NCI-H187 (cell line): ENCODE measurements at places on chromosomes 1 and 21.

- no peak for DNase-seq
These were observed 48.7 kb downstream of the RAP1GAP start for GRCh38 chr1:21620496-21620895.

GRCh38 chr1:113663165-113663951 is 95.9 kb downstream of the PHTF1 start:
- DNase-seq: no peak

GRCh38 chr1:103900005-103900404 is 150.3 kb downstream of the AMY1C start:
- no peak for DNase-seq

DNA sequence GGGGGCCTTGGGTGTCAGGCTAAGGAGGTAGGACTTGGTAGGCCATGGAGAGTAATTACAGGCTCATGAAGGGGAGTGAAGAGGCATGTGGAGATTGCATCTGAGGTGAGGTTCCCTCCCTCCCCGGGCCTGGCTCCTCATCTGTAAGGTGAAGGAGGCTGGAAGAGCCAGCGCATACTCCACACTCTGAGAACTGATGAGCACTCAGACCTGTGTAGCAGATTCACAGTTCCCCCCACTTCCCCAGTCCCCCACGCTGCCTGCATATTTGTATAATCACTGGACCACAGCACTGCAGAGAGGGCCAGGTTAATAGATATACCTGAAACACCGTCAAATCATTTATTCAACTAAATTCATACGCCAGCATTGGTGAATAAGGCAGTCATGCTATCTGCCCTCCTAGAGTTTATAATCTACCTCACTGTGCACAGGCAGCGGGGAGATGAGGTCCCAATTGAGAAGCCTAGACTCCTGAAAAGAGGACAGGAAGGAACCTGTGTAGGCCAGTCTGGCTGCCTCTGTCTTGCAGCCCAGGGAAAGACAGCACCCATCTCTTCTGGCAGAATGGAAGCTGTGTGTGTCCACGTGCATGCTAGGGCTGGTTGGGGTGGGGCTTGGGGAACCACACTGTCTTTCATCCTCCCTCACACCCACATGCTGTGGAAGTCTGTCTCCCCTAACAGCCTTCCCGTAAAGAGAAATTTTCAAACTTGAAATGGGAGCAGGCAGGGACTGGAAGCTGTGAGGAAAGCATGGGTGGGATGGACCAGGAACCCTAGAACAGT is 110.6 kb upstream of the ATP1A1 start:
- no peak for DNase-seq

DNA sequence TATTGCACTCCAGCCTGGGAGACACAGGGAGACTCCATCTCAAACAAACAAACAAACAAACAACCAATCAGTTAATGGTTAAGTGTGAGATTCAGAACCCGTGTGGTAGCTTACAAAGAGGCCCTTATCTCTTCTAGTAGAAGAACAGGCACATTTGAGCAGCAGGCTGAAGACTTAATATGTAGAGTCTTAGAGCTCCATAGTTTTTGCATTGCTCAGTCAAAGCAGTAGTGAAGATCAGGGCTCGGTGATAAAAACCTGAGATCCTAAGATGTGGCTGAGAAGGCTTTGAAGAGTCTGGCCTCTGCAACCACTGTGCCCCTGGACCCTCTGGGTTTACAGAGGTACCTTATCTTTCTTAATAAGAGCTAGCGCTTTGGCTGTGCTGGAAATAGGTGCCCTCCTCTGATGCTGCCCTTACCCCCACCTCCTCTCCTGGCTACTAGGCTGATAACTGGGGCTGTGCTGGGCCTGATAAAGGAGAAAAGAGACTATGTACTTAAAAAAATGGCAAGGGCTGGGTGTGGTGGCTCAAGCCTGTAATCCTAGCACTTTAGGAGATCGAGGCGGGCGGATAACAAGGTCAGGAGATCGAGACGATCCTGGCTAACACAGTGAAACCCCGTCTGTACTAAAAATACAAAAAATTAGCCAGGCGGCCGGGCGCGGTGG is 10.5 kb upstream of the UCK2 start:
- DNase-seq: no peak

DNA sequence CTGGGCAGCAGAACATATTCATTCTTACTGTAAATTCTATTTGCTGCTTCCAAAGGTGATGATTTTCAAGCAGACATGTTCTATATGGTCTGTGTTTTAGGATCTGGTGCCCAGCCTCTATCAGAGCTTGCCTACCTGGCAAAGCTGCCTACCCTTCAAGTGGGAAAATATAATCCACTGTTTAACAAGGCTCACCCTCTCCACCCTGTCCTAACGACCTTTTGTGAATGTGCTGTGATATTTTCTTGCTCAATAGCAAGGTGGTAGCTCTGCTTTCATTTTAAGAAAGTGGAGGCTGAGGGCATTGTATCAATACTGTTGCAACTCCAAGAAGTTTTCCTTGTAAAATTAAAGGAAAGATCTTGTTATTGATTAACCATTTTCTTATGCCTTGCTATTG is 26.0 kb upstream of the AGO1 start:
- no peak for DNase-seq

DNA sequence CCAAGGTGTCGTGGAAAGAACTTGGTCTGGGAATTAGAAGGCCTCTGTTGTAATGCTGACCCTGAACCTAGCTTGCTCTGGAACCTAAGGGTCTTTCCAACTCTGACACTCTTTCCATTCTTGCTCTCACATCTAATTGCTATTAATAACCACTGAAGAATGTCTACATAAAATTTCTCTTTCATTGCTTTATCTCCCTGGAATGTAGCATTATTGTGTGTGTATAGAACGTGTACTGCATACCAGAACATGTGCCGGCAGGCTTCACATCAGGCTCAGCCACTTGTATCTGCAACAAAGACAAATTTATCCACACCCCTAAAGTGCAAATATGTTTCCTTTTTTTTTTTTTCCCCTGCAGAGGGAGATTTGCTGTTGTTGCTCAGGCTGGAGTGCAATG is 13.9 kb upstream of the LAX1 start:
- DNase-seq: no peak

DNA sequence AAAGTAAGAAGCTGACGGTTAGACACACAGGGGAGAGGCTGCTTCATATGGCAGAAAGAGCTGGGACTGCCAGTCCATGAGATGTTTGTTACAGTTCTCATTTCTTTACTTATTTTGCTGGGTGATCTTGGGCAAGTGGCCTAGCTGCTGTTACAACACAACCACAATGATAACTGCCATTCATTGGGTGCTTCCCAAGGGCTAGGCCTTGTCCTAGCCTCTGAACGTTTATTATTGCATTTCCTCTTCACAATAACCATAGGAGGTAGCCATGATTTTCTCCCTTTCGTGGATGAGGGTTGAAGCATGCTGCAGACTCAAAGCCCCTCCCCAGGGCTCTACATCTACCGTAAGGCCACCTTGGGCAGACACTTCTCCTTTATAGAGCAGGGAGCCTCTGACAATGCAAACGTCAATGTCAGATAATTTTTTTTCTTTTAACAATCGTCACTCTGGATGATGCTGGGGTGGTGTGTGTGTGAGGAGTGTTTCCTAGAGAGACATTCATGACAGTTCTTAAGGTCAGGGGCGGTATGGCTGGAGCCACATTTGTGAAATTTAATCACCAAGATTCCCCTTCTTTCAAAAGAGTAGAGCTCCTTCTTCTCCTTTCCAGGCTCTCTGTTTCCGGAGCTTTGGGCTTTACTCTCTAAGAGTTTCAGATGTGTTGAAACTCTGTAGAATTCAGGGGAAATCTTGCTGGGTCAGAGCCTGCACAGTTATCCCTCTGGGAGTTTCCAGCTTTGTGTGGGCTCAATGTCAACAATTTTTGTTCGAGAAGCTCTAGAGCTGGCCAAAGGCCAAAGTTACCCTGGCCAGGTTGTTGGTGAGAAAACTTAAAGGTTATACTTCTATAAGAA is 138.5 kb upstream of the SGIP1 start:
- DNase-seq: no peak

GRCh38 chr1:16387201-16388188 is 20.5 kb downstream of the SZRD1 start:
- DNase-seq: no peak

DNA sequence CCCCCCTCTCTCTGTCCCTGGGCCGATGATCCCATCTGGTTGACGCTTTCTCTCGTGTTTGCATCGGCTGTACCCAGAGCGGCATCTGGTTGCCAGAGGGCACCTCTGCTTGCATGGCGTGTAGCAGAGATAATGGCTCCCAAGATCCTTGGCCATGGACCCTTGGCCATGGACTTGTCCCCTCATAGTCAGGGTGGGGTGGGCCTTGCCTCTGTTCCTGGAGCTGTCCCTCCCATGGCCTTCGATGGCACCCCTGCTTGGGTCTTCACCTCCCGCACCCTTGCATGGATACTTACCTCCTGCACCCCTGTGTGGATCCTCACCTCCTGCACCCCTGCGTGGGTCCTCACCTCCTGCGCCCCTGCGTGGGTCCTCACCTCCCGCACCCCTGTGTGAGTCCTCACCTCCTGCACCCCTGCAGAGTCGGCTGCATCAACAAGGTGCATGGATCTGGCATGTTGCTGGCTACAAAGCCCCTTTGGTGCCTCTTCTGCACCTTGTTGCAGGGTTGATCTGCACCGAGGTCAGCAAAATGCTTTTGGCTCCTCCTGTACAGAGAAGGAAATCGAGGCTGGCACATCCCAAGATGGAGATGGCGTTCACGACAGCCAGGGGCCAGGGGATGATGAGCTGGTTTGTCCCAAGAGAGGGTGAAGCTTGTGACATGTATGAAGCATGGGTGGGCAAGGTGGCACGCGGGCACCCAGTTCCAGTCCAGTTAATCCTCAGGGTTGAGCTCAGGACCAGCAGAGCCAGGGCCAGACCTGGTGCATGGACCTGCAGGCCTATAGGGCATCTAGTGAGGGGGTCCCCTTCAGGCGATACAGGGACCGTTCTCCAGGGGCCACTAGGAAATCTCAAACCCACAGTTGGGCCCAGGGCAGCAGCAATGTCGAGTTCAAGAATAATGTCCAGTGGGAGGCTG is 46.1 kb upstream of the C1orf174 start:
- no peak for DNase-seq

- DNase-seq: no peak
These were observed 8.4 kb downstream of the MX2 start for GRCh38 chr21:41369920-41370839.

GRCh38 chr21:44508711-44509445 is 31.1 kb downstream of the KRTAP10-1 start:
- no peak for DNase-seq

GRCh38 chr1:172352435-172352834 is 68.0 kb upstream of the C1orf105 start:
- DNase-seq: no peak

- no peak for DNase-seq
These were observed 4.9 kb upstream of the SLC44A5 start for GRCh38 chr1:75615613-75616435.

DNA sequence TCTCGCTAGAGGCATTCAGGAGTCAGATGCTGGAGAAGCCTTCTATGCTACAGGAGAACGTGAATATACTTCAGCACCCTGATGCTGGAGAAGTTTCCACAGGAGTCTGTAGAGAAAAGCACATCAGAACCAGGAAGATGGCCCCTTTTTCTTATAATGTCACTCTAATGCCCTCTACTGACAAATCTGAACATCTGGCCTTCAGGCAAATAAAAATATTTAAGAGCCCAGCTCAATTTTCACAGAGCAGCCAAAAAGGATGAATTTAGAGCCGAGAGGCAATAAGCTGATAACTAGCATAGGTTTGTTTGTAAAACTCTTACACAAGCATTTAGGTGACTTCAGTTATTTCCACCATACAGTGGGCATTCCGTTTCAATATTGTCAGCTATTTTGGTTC is 3.8 kb upstream of the RRP15 start:
- DNase-seq: no peak

DNA sequence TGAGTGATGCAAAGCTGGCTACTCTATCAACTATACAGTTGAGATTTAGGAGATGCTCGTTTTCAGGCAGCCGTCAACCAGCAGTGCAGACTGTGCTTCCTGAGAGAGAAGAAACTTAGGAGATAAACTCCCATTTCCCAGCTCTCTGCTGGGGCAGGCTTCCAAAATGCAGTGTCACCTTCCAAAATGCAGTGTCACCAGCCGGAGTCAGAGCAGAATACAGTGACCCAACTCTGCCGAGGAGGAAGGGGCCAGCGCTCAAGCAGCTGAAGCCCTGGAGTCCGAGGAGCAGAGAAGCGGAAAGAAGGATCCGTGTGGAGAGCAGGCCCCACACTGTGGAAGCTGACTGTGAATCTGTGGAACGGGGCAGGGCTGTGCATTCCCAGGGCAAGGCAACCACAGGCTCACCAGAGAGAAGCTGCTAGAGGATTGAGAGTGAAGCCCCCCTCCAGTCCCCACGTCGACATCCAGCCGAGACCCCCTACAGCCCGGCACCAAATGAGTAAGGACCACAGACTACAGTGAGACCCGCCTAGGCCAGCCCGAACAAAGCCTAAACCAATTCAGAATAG is 703 bp upstream of the KRTAP12-1 start:
- DNase-seq: no peak

DNA sequence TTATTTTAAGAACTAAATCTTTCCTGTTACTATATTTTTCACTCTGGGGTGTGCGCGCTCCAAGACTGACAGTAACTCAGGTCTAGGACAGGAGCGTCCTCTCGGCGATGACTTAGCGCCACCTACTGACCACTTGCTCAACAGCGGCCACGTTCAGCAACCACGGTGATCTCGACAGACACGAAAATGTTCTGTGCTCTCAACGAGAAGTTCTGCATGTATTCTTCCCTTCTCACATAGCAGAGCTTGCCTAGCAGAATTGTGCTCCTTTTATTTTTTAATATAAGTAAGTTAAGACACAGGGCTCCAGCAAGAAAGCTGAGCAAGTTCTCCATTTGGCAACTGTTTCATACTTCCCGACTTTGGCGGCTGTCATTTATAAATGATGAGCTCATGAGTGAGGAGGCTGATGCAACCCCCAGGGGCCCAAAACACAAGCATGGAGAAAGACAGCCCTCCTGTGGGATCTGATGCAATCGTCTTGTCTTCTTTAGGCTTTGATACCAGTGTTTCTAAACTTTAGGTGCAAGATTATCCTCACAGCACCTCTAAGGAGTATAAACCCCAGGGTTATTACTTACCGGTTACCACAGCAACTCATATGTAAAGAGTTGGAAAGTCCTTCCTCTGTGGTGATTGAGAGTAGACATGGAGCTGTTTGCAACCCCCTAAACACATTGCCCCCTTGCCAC is 92.6 kb downstream of the HHIPL2 start:
- peak; percentile 7 for DNase-seq

DNA sequence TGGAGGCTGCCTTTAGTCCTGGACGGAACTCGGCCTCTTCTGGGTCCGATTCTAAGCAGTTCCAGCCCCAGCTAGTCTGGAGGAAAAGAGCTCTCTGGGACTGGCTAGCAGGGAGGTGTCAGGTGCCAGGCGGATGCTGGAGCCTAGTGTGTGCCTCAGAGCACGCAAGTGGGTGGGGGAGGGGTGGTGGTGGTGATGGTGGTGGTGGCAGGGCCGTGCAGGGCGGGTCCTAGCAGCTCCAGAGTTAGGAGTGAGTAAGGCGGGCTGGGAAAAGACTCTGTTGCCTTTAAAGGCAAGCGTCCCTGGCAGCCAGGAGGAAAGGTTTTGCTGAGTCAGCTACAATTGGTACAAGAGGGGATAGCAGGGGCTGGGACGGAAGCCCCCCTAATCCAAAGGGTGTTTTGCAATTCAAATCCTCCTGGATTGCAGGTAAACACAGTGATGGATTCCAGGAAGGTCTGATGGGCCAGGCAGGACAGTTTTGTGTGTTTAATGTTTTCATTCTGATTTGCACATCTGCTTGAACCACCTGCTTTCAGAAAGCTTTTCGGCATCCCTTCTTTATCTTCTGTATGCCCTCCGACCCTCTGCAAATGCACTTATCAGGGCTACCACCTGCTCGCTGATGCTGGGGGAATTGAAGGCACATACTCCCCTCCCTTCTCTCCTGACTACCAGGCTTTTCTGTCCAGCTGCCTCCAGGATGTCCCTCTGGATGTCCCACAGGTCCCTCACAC is 4.1 kb upstream of the SLC2A1 start:
- peak; percentile 31 for DNase-seq
